Activated T-helper 1 cell treated with anti-CD3 and anti-CD28 coated beads, Interleukin-2, amount 50 U/mL, for 16 hours (primary cell): ENCODE measurements at places on chromosomes 12 and 14.

DNA sequence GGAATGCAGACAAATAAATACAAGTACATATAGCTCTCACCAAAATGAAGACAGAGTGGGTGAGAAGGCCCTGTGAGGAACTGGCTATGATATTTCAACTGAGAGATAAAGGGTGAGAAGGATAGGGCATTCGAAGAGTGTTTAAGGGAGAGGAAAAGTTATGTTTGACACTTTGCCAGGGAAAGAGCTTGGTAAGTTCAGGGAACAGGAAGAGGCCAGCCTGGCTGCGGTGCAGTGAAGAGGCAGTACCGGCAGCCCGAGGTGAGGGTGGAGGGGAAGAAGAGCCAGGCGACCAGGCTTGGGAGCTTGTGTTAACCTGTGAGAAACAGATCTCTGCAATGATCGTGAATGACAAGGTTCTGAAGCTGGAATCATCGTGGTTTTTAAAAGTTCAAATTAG, 84.7 kb upstream of the RFX4 start:
- DNase-seq: no peak

DNA sequence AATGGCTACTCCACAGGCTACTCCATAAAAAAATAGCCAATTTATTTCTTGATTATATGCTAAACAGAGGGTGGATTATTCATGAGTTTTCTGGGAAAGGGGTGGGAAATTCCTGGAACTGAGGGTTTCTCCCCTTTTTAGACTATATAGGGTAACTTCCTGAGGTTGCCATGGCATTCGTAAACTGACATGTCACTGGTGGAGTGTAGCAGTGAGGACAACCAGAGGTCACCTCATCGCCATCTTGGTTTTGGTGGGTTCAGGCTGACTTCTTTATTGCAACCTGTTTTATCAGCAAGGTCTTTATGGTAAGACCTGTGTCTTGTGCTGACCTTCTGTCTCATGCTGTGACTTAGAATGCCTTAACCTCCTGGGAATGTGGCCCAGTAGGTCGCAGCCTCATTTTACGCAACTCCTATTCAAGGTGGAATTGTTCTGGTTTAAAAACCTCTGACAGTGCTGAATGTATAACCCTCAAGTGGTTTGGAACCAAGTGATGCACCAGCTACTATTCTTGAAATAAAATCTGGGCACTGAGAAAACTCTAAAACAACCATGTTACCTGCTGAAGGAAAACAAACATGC, 27.7 kb downstream of the C12orf56 start:
- no peak for DNase-seq

DNA sequence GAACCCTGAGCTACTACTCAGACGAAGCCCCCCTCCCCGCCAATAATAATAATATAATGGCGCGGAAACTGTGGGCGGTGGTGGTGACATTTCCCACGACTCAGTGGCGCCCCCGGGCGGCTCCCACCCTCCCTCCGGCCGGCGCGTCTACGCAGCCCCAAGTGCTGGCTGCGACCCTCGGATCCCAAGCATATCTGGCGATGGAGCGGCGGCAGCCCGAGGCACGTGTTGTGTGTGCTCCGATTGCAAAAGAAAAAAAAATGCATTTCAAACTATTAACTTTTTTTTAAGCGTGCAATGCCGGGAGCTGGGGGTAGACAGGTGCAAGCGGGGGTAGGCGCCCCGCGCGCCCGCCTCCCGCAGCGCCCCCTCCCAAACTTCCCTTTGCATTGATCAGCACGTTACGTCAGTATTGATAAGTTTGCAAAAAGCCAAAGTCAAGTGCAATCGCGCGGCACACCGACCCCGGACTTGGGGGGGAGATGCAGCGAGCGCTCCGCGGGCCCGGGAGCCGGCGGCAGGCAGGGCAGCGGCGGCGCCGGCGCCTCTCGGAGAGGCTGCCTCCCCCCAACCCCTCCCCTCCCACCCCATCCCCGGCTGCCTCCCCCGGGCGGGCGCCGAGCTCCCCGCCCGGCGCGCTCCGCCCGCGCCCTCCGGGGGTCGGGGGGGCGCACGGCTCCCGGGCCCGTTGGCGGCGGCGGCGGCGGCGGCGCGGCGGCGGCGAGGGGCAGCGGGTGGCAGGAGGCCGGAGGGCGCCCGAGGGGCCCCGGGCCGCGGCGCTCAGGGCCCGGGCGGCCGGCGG, 113.1 kb upstream of the MYL2 start:
- DNase-seq: no peak

DNA sequence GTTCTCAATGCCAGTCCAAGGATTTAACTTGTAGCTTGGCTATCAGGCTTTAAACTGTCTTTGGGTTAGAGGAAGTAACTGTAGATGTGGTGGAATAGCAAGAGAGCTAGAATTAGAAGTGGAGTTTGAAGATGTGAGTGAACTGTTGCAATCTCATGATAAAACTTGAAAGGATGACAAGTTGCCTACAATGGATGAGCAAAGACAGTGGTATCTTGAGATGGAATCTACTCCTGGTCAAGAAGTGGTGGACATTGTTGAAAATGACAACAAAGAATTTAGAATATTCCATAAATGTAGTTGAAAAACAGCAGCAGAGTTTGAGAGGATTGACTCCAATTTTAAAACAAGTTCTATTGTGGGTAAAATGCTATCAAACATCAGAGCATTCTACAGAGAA, 199.0 kb downstream of the DUSP6 start:
- no peak for DNase-seq

DNA sequence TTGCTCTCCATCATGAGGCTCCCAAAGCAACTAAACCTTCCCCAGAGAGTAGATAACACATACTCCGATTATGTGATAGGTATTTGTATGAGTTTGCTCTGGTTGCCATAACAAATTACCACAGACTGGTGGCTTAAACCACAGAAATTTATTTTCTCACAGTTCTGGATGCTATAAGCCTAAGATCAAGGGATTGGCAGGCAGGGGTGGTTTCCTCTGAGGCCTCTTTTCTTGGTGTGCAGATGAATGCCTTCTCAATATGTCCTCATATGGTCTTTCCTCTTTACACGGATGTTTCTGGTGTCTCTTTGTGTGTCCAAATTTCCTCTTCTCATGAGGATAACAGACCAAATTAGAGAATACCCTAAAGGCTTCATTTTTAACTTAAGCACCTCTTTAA, 285.8 kb upstream of the GRIP1 start:
- peak; percentile 2 for DNase-seq

DNA sequence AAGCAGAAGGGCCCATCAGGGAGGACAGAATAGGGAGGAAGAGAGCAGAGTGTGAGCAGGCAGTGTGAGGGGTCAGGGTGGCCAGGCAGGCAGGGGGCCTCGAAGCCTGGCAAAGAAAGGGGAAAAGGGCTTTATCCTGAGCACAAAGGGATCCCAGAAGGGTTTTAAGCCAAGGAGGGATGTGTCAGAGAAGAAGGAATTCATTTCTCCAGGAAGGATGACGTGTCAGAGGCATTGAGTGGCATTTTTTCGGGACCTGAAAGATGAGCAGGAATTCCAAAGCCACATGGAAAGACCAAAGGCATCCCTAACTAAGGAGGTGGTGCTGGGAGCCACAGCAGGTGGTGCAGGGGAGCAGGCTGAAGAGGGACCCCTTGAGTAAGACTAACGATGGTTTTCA, 132.1 kb downstream of the DICER1 start:
- no peak for DNase-seq

DNA sequence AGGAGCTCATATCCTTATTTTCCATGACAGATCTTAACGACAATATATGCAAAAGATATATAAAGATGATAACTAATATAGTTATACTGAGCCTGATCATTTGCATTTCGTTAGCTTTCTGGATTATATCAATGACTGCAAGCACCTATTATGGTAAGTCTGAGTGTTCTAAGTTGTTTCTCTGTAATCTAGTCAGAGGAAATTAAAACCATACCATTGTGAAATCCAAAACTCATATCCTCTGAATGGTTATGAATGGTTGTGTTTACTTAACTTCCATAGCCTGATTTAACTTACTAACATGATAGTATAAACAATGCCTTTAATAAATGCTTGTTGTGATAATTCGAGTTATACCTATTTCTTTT, 760 bp downstream of the TMEM19 start:
- no peak for DNase-seq

DNA sequence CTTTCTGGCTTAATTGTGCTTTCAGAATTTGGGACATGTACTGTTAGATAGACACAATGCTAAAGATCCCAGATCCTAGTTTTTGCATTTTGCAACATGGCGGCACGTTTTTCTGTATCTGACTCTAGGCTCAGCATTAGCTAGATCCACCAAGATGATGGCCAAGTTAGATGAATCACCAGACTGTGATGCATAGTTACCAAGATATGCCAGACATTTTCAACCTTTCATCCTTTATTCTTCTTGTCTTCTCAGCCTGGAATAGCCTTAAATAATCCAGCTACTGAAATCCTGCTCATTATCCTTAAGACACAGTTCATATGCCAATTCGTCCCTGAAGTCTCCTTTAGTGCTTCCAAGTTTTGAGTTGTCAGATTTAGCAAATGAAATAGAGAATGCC, 144.9 kb upstream of the CRY1 start:
- no peak for DNase-seq

DNA sequence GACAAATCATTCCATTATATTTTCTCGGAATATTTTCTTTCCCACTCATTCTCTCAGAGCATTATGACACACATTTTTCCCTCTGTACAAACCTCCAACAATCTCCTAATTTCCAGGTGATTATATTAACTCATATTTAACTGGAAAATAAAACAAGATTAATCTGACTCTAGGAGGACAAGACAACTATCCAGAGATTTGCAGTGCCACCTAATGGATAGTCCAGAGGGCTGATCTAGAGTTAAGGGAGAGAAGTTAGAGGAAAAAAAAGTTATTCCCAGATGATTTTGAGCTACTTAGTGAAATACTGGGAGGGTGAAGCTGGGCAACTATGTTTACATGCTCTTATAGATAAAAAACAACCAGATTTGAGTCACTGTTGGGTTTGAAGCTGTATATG, 161.7 kb downstream of the ALX1 start:
- no peak for DNase-seq

- DNase-seq: no peak
Observed at GRCh38 chr14:72786378-72787350, 107.2 kb downstream of the DPF3 start.

GRCh38 chr14:105019861-105020814, 745 bp downstream of the CDCA4 start:
- peak; percentile 50 for DNase-seq

GRCh38 chr12:105978686-105979085, 160.1 kb downstream of the NUAK1 start:
- DNase-seq: no peak

- DNase-seq: no peak
Observed at GRCh38 chr14:79050787-79051727, 880.9 kb downstream of the NRXN3 start.

- no peak for DNase-seq
Observed at GRCh38 chr14:68977718-68978171, 1.4 kb downstream of the ACTN1 start.

GRCh38 chr12:57717131-57717530, 21.4 kb downstream of the AGAP2 start:
- DNase-seq: no peak

- no peak for DNase-seq
Observed at GRCh38 chr12:49707812-49708147, 575 bp upstream of the FMNL3 start.

DNA sequence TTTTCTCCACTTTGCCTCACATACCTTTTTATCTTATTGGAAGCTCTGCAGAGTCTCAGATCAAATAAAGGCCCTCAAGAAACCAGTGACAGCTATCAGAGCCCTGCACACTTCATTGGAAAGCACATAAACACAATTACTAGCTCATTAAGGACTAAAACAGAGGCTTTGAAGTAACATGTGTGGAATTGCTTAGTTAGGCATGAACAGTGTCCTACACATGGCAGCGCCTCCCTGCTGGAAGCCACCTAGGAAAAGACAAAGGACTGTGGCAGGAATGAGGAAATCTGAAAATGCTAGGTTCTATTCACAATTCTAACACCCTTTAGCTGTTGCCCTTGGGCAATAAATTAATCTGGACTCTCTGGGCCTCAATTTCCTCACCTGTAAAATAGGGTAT, 89.4 kb downstream of the SUDS3 start:
- no peak for DNase-seq

DNA sequence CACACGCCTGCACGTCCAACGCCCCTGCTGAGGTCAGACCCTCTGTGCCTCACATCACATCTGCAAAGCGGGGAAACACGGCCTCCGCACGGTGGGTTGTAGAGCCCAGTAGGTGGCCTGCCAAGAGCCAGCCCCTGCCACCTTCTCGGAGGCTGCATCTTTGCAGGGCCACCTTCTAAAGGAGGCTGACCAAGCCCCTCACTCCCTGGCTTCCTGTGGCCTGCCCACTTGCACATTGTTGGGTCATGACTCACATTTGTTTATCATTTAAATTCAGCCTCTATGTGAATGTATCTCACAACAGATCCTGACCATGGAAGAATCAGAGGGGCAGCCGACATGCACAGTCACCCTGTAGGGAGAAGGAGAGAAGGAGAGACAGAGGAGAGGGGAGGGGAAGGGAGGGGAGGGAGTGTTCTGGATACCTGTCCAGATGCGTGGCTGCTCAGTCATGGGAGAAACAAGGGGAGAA, 319.5 kb upstream of the DIO3 start:
- DNase-seq: no peak

DNA sequence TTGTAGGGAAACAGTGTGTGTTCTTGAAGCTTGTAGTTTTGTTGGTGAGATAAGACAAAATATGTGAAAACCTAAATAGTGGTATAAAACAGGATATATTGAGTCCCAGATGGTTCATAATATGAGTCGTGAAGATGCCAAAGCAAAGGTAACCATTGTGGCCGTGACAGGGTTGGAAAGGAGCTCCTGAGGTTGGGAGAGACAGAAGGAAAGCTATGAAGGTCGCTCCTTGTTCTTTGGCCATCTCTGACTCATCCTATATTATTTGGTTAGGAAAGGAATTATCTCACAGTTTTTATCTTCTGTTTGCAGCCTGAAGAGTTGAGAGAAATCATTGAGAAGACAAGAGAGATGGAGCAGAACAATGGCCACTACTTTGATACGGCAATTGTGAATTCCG, 27.1 kb downstream of the ATP6V1D start:
- no peak for DNase-seq

DNA sequence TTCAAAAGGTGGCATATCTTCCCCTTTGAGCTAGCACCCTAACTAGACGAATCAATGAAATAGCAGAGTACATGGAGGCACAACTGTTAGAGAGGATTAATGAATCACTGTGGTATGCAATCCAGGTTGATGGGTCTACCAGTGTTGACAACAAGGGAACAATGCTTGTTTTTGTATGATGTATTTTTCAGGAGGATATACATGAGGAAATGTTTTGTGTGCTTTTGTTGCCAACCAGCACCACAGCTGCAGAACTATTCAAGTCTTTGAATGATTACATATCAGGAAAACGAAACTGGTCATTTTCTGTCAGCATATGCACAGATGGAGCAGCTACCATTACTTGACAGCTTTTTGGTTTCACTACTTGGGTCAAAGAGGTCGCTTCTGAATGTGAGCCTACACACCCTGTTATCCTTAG, 142.6 kb downstream of the GPHN start:
- no peak for DNase-seq

DNA sequence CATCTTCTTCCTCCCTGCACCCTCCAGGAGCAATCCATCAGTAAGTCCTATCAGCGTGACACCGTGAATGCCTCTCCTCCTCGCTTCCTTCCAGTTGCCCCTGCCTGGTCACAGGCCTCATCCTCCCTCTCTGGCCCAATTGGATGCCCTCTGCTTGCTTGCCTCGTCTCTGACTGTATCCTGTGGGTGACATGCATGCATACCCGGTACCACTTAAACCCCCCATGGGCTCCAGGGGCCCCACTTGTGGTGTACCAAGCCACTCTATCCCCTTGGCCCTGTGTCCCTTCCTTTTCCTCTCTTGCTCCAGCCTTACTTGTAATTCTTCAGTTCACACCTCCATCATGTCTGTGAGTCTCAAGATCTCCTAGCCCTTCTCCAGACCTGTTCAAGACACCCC, 106.0 kb upstream of the RTL1 start:
- DNase-seq: no peak

- DNase-seq: no peak
Observed at GRCh38 chr12:68325966-68326365, 6.2 kb downstream of the MDM1 start.
